ENCODE measurements at places on chromosomes 3 and 15.

- no peak for DNase-seq
These were observed 262.6 kb downstream of the C3orf38 start for GRCh38 chr3:88412346-88412745.

DNA sequence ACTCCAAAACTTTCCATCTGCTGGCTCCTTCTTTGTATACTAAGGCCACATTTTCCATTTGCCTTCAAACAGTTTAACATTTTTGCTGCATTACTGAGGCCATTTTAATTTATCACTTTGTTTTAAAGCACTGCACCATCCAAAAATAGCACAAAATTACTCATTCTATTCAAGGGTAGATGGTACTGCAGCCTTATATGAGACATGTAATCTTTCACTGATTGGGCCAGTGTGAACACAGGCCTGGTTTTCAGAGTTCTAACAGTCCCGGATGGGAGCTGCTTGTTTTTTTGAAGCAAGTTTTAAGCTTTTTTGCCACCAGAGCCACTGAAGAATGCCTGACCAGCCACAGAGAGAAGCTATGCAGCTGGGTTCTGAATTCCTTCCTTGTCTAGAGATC is 172.3 kb upstream of the TSC22D2 start:
- DNase-seq: no peak

- no peak for DNase-seq
These were observed 38.2 kb upstream of the ACP3 start for GRCh38 chr3:132279030-132279429.

GRCh38 chr3:187490366-187490765 is 122.2 kb downstream of the RTP4 start:
- DNase-seq: no peak

GRCh38 chr3:153343988-153344782 is 182.2 kb downstream of the RAP2B start:
- no peak for DNase-seq

DNA sequence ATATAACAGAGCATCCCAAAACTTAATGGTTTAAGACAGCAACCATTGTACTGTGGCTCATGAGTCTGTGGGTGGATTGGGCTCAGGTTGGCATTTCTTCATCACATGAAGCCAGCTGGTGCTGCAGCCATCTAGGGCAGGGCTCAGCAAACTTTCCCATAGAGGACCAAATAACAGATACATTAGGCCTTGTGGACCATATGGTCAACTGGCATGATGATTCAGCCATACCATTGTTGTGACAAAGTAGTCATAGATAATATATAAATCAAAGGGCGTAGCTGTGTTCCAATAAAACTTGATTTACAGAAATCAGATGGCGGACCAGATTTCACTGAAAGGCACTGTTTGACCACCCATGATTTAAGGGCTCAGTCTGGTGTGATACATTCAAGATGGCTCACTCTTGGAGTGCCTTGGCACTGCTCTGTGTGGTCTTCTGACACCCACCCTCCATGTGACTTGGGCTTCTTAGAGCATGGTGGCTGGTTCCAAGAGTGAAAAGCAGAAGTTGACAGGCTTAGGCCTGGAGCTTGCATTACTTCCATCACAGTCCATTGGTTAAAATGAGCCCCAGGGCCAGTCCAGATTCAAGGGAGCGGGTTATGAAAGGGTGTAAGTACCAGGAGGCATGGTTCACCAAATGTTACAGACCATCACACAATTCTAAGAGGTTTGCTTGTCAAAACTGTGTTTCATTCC is 40.8 kb upstream of the BHLHE40 start:
- DNase-seq: no peak

GRCh38 chr3:160980740-160981139 is 124.4 kb downstream of the B3GALNT1 start:
- DNase-seq: no peak

DNA sequence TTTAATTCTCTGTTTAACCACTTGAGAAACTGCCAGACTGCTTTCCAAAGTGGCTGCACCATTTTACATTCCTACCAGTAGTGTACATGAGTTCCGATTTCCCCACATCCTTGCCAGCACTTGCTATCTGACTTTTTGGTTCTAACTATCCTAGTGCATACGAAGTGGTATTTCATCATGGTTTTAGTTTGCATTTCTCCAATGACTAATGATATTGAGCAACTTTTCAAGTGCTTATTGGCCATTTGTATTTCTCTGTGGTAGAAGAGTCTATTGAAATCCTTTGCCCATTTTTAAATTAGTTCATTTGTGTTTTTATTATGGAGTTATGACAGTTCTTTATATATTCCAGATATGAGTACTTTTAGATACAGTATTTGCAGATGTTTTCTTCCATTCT is 247.8 kb downstream of the GABRB3 start:
- no peak for DNase-seq

- no peak for DNase-seq
These were observed 34.5 kb upstream of the IQCF6 start for GRCh38 chr3:51813539-51813938.

Measured in stimulated activated CD8-positive, alpha-beta memory T cell treated with anti-CD3 and anti-CD28 coated beads, Interleukin-15, amount 100 ng/mL, for 4 hours (primary cell).